ENCODE measurements at places on chromosomes 6 and 20. TPM values are rescaled to one million over a fixed set of nuclear protein-coding genes. Genes with fewer than 3 reads are reported as not detected.
A peak's percentile ranks its signal among the peaks of the same experiment; 100 is the strongest.

Gene NDUFAF5
- total RNA-seq: 9.9 TPM

Gene GABRR1
- not detected for total RNA-seq

Gene ZHX3
- total RNA-seq: 10.9 TPM

Gene APOM
- 0.74 TPM for total RNA-seq

DNA sequence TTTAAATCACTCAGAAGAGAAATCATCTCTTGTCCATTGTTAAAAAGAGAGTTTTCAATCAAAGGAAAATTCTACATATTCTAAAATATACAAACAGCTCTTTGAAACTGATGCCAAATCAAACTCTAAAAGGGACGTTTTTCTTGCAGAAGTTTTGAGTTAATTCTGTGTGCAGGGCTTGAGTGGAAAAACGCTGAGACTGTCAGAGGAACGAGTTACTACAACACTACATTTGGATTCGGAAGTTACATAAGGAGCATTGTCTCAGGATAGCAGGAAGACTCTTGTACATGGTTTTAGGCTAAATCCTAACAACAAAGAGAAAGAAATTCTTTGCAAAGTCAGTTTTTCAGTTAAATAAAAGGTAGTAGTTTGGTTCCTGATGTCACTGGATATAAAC, 155.7 kb upstream of the SUPT3H start:
- H3K27me3 ChIP-seq: no peaks in the 10 kb centered on the region
- no peak overlapping the region for H3K4me3 ChIP-seq
- no peaks in the 10 kb centered on the region for H3K4me1 ChIP-seq
- no peaks in the 10 kb centered on the region for H3K36me3 ChIP-seq

- no peak for DNase-seq
- no peak overlapping the region for H3K4me3 ChIP-seq
- H3K4me1 ChIP-seq: no peaks in the 10 kb centered on the region
- no peaks in the 10 kb centered on the region for H3K36me3 ChIP-seq
Measured at GRCh38 chr6:44373051-44373450, 14.5 kb upstream of the CDC5L start.

GRCh38 chr6:111601886-111602285, 3.8 kb downstream of the TRAF3IP2 start:
- H3K4me1 ChIP-seq: peaks cover 48% of the 10 kb centered on the region
- no peaks in the 10 kb centered on the region for H3K27me3 ChIP-seq
- H3K4me3 ChIP-seq: no peak overlapping the region
- no peak for DNase-seq

DNA sequence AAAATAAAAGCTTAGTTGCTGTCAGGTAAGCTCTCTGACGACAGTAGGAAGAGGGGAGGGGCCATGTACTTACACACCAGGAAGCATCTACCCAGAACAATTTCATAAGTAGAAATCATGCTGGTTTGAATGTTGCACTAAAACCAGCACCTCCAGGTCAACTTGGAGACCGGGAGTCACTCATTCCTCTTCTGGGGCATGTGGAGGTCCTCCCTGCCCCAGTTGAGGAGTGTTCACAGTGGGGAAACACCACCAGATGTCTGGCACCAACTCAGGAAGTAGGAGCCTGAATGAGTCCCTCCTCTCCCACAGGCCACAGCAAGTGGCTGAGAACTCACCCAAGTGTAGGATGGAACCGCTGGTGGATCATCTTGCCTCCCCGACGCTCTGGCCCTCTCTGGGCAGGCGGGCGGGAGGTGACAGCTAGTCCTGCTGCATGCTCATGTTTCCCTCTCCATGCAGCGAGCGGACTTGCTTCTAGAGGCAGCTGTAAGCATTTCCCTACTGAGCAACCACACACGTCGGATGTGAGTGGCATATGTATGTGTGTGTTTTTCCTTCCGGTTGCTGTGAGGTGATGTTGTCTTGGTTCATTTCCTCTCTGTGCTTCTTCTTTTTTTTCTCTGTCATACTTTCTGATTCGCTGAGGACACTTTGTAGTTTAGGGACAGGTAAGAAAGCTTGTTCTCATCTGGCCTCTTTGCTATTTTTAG, 149.5 kb upstream of the NEDD9 start:
- H3K4me1 ChIP-seq: no peaks in the 10 kb centered on the region
- no peaks in the 10 kb centered on the region for H3K27me3 ChIP-seq
- DNase-seq: no peak

DNA sequence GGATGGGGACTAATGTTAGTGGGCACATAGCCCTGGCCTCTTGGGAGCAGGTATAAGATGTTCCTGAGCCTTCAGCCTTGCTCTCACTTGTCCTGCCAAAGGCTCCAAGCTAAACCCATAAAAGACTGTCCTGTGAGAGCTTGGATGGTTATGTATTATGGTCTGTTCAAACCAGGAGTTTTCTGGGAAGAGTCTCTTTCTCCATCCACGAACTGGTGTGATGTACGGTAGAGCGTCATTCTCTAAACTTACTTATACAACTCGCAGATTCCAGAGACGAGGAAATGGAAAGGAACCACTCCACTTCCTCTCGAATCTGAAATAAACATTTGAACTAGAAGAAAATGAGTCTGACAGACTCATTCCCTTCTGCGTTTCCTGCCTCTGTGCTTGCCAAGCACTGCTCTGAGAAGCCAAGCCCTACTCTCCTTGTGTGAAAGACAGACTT, 5.3 kb downstream of the SOBP start:
- no peaks in the 10 kb centered on the region for H3K4me1 ChIP-seq
- H3K4me3 ChIP-seq: no peak overlapping the region
- H3K27ac ChIP-seq: no peak overlapping the region

- H3K27me3 ChIP-seq: no peaks in the 10 kb centered on the region
- no peaks in the 10 kb centered on the region for H3K36me3 ChIP-seq
- peak within 1 kb of the TSS; percentile 97 for H3K27ac ChIP-seq
- DNase-seq: no peak
- H3K4me3 ChIP-seq: peak within 1 kb of the TSS; percentile 67
- peaks cover 5% of the 10 kb centered on the region for H3K4me1 ChIP-seq
Measured at GRCh38 chr6:3751077-3751729, at the start of gene PXDC1. TSS of gene PXDC1 (minus strand) at chr6:3751713. CDS start at chr6:3751531, 182 bp downstream.

DNA sequence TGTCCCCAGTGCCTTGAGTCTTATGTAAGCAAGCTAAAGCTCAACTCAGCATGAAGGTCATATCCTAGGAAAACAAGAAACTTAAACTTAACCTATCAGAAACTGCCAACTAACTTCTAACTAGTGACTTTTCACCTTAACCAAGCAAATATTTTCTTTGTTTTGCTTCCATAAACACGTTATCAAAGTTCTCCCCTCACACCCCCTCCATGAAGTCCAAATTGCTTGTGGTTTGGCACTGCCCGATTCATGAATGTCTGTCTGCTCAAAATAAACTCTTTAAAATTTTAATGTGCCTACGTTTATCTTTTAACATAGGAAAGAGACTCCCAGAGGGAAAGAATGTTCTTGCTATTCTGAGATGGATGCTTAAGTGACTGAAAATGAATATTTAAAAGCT, 34.9 kb downstream of the GSTA2 start:
- H3K36me3 ChIP-seq: no peaks in the 10 kb centered on the region
- H3K27me3 ChIP-seq: no peaks in the 10 kb centered on the region
- H3K27ac ChIP-seq: peak overlapping the region; percentile 69
- no peak overlapping the region for H3K4me3 ChIP-seq

DNA sequence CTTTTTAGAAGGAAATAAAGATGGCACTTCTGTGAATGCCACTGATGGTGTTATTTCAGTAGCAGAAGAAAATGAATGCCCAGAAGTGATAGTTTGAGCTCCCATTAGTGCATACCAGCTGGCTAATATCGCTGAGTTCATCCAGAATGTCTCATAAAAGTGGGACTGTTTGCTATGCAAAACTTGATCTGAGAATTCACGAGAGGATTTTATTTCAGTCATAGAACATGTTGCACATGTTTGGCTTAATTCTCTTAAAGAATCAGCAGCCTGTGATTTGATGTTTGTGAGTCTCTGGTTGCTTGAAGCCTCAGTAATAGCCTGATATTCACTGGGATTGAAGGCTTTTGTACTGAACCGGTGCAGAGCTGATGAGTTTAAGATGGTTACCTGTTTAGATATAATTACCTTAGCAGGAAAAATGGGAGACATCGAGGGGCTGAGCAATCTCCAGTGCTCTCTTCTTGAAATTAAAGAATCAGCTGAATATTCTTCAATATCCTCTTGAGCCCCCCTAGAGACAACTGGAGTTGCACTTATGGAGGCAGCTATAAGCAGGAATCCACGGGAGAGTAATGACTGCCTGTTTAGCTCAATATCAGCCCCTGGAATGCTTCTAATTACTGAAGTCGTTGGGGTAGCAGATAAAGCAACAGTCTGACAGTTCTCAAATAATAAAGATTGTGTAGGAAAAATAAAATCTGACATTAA, 955.5 kb downstream of the PHF3 start:
- H3K27me3 ChIP-seq: no peaks in the 10 kb centered on the region
- H3K4me1 ChIP-seq: no peaks in the 10 kb centered on the region
- H3K4me3 ChIP-seq: no peak overlapping the region
- no peaks in the 10 kb centered on the region for H3K36me3 ChIP-seq

- DNase-seq: no peak
- no peak overlapping the region for H3K27ac ChIP-seq
- no peaks in the 10 kb centered on the region for H3K36me3 ChIP-seq
Measured at GRCh38 chr6:39417440-39417839, 94.9 kb upstream of the KCNK16 start.

DNA sequence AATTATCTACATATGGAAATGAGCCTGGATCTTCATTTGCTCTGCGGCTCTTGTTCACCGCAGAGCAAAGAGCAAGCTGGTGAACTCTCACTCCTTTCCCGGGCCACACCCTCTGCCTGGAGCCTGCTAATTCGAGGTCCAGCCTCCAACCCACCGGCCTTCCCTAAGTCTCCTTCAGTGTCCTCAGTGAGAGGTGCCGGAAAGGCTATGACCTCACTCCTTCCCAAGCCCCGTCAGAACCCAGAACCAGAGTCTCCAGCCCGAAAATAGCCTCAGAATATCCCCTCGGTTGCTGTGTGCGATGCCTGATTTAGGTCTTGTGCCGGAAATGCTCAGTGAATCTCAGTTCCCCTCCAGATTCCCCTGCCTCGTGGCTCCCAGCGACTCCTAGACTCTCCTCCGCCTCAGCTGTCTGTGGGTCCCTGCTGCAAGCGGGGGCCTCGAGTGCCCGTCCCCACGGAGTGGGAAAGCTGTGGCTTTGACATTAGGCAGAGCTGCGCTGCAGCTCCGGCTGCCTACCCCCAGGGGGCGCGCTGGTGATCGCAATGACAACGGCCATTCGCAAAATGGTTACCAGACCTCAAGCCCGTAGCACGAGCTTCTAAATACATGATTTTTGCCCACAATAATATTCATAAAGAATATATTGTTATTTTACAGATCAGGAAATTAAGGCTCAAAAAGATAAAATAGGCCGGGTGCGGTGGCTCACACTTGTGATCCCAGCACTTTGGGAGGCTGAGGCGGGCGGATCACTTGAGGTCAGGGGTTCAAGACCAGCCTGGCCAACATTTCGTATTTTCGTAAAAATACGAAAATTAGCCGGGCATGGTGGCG, 4.1 kb upstream of the BNIP5 start:
- H3K4me1 ChIP-seq: no peaks in the 10 kb centered on the region
- no peak overlapping the region for H3K4me3 ChIP-seq
- no peaks in the 10 kb centered on the region for H3K27me3 ChIP-seq
- peak; percentile 78 for DNase-seq

GRCh38 chr6:46376562-46377061, 114.6 kb downstream of the RCAN2 start:
- no peak for DNase-seq
- no peaks in the 10 kb centered on the region for H3K36me3 ChIP-seq
- H3K4me1 ChIP-seq: peaks cover 20% of the 10 kb centered on the region
- H3K4me3 ChIP-seq: no peak overlapping the region

DNA sequence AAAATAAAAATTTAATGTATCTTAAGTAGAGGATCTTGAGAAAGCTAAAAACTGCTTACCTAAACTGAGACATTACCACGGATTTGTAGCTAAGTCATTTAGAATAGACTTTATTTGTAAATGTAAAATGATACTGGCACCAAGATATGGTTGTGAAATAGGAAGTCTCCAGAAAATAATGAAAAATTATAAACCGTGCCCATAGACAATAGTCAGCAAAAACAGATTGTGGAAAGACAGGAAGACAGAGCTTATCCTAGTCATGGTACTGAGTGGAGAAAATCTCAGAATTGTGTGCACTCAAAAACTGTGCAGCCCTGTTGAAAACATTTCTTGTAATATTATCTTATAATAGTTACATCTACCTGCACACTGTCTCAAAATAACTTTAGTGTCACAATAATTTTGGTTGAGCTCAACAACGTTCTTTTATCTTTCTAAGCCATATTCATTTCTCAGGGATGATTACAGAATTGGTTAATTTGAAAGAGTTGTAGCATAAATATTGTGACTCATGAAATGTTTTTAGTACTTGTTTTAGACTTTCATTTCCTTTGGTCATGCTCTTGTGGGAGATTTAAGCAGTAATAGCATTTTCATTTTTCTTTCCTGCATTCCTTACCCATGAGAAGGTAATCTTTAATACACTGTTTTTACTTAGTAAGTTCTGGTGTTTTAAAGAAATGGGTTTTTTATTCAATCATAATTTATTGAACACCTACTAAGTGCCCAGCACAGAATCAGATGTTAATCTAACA, 174.5 kb downstream of the SOX4 start:
- H3K27me3 ChIP-seq: no peaks in the 10 kb centered on the region
- no peaks in the 10 kb centered on the region for H3K4me1 ChIP-seq
- no peaks in the 10 kb centered on the region for H3K36me3 ChIP-seq
- H3K4me3 ChIP-seq: no peak overlapping the region
- no peak overlapping the region for H3K27ac ChIP-seq
- no peak for DNase-seq

GRCh38 chr6:142296975-142297604, 4.7 kb upstream of the ADGRG6 start:
- H3K27me3 ChIP-seq: no peaks in the 10 kb centered on the region
- no peaks in the 10 kb centered on the region for H3K4me1 ChIP-seq
- DNase-seq: no peak

DNA sequence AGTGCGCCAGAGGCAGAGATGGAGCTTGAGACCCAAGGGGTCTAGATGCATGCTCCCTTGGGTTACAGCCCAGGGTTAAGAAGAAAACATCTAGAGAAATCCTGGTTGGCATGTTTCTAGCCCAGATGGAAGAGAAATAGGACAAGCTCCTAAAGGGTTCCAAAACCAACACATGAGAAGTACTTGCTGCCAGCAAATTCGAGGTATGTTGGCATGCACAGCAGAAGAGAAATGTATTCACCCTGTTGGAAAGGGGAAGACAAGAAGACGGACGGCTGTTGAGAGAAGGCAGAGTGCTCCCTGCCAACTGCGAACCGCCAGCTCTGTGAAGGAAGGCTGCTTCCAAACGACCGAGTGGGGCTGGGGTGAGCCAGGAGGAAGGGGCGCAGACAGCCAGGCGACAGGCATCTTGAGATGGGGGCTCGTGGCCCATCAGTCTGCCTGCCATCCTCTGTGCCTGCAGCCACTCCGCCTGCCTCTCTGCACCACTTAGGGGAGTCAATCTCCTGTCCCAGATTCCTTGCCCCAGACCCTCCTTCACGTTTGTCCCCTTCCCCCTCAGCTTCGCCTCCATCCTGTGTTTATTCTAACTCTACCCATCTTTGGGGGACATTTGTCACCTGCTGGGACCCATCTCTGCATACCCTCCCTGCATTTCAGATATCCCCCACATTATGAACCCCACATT, 249.2 kb downstream of the CDC5L start:
- no peak overlapping the region for H3K4me3 ChIP-seq
- no peak for DNase-seq
- no peak overlapping the region for H3K27ac ChIP-seq
- H3K36me3 ChIP-seq: no peaks in the 10 kb centered on the region

- H3K27me3 ChIP-seq: no peaks in the 10 kb centered on the region
- H3K36me3 ChIP-seq: no peaks in the 10 kb centered on the region
- H3K4me1 ChIP-seq: no peaks in the 10 kb centered on the region
- DNase-seq: no peak
- no peak overlapping the region for H3K4me3 ChIP-seq
Measured at GRCh38 chr6:135221042-135221441, 39.9 kb downstream of the MYB start.

GRCh38 chr6:54112151-54112650, 958 bp downstream of the MLIP start:
- no peak overlapping the region for H3K4me3 ChIP-seq
- no peaks in the 10 kb centered on the region for H3K27me3 ChIP-seq
- no peaks in the 10 kb centered on the region for H3K36me3 ChIP-seq

Data from pancreas (tissue), 10 donors.